ENCODE measurements at places on chromosomes 6 and 20.
A peak's percentile ranks its signal among the peaks of the same experiment; 100 is the strongest.

- no peak for DNase-seq
Observed at GRCh38 chr20:62489186-62489931, 13.6 kb upstream of the GATA5 start.

DNA sequence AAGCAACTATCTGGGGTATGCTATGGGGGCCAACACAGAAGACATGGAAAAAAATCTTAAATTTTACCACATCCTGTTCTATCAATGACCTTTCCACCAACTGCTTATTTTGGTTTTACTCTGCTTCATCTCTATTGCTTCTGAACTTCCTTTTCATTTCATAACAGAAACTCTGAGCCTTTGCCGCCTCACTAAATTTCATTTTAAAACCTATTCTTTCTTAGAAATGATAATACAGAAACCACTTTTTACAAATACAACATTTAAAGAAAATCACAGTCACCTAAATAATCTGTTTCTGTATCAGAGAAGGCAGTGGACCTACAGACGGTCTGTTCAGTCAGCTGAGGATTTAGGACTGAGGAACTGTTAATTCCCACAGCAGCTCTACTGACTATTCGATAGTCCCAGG is 117.5 kb downstream of the KCNQ5 start:
- DNase-seq, result no peak

GRCh38 chr20:50900261-50900660 is 31.0 kb downstream of the ADNP start:
- no peak for DNase-seq

DNA sequence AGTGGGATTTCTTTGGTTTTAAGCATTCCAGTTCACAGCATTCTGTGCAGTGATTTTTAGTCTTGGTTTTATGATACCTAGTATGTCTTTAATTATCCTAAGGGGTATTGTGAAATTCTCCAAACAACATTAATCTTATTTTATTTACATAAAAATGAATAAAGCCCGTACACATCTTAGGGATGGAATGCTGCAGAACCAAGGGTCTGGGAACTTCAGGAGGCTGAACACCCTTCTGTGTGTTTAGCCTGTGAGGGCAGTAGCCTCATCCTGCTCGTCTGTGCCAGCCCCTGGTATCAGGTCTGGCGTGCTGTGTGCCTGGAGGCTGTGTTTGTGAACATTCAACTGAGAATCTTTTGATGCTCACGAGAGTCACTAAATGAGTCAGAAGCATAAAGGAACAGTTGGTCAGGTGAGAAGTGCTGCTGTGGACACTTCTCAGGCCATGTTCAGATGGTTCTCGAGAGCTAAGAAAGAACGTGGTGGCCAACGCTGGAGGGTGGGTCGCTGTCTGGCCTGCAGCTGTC is 25.2 kb upstream of the C20orf204 start:
- peak; percentile 73 for DNase-seq

DNA sequence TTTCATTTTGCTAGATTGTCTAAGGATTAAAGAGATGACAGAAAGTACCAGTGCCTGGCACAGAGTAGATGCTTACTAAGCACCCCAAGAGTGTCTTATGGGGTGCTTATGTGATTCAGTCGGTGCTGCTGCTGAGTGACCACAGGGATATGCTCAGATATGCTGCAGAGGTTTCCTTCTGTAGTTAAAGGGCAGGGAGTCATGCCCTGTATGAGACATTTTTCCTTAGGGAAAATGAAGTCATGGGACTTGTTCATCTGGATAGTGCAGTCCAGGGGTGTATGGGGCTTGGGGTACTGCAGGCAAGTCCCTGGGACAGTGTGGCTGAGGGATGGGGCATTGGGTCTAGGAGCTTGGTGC is 25.1 kb downstream of the TOX2 start:
- DNase-seq, result peak; percentile 77

DNA sequence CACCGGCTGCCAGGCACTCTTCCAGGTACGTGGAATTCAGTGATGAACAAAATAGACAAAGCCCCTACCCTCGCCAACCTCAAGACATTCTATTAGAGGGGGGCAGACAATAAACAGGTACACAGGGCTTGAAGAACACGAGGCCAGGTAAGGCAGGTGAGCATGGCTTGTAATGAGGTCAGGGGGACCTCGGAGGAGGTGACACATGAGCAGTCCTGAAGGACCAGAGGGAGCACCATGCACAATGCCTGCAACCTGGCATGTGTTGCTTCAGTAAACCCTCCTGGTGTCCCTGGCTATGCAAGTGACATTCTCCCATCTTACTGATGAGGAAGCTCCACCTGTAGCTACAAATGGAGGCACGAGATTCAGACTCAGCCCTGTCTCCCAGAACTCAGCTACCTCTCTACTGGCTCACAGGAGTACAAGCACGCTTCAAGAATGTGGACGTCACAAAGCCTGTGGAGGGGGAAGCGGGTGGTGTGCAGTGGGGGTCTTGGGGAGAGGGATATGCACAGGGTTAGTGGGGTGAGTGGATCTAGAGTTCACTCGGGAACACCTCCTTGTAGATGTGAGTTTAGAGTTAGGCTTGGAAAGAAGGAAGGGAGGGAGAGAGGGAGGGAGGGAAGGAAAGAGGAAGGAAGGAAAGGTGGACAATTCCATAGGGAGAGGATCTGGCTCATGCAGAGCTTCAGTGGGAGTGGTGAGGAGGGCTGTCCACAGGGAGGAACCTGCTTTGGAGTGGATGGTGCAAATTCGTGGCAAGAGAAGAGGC is 7.6 kb upstream of the MAPK13 start:
- DNase-seq, result no peak

DNA sequence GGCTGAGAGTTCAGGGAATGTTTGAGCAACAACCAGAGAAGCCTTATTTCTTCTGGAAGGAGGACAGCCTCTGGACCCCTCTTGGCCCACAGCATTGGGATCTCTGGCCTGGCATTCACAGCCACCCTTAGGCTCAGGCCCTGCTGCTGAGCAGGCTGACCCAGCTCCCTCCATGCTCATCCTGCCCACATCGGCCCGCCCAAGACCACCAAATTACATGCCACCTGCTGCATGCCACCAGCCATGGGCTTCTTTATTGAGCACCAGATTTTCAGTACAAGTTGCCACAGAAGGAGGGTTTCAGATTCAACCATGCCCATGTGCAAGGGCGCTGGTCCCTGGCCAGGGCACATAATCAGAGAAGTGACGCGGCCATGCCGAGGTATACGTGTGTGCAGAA is 32.2 kb downstream of the ADA start:
- DNase-seq, result no peak

- no peak for DNase-seq
Observed at GRCh38 chr20:60036346-60036745, 78.1 kb downstream of the CDH26 start.

GRCh38 chr20:219290-220115 is 7.6 kb upstream of the DEFB129 start:
- peak; percentile 20 for DNase-seq

GRCh38 chr20:40945754-40946450 is 82.7 kb upstream of the TOP1 start:
- peak; percentile 55 for DNase-seq

DNA sequence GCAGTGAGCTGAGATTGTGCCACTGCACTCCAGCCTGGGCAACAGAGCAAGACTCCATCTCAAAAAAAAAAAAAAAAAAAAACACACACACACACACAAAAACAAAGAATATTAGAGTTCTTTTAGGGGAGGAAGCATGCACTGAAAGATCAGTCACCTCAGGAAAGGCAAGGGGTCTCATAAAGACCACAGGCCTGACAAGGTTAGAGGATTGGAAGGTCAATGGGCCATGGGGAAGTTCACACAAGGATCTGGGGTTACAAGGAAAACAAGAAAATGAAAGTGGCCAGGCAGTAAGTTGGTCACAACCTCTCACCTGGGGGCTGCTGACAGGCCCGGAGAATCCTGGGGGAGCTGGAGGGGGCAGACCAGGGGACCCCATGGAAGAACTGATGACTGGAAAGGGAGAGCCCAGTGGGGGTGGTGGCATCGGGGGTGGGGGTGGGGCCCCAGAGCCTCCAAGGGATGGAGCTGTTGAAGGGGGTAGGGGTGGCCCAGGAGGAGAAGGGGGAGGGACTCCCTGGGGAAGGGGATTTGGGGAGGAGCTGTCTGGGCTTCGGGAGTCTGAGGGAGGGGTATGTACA is 1.5 kb downstream of the RXRB start:
- DNase-seq, result no peak

GRCh38 chr6:55937951-55938690 is 62.7 kb upstream of the BMP5 start:
- DNase-seq, result no peak

DNA sequence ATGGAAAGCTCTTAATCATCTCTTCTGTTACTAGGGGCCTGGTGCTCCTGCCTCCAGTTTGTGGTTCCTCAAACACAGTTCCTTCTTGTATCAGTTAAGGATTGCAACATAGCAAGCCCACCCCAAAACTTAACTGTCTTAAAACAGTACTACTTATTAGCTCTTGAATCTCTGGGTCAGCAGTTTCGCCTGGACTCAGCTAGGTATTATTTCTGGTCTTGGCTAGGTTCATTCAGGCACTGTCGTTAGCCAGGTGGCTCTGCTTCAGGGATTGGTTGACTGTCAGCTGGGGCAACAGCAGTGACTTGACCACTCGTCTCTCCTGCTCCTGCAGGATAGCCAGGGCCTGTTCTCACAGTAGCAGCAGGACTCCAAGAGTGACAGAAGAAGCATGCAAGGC is 30.0 kb upstream of the RALY start:
- DNase-seq, result no peak

- DNase-seq, result no peak
Observed at GRCh38 chr6:95410168-95410567, 167.2 kb upstream of the MANEA start.

- DNase-seq, result no peak
Observed at GRCh38 chr6:90645634-90646033, 58.8 kb upstream of the MAP3K7 start.

DNA sequence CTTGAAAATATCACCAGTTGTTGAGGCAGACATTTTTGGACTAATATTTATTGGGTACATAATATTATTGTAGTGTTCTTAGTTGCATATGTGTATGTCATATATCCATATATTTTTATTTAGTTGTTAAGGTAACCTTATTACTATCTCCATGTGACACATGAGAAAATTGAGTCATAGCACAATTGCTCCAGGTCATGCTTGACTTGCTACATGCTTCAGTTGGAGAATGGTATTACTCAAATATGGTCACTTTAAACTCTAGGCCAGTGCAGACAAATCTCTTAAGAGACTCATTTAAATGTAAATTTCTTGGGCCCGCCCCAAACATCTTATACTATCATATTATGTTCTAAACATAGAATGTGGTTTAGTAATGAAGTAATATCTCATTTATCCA is 246.1 kb downstream of the RIMS1 start:
- no peak for DNase-seq

- DNase-seq, result no peak
Observed at GRCh38 chr6:28208111-28208659, 16.9 kb upstream of the ZSCAN9 start.

GRCh38 chr6:152089992-152090391 is 282.5 kb downstream of the ESR1 start:
- peak; percentile 77 for DNase-seq

- no peak for DNase-seq
Observed at GRCh38 chr20:49741977-49742376, 28.3 kb upstream of the B4GALT5 start.

- no peak for DNase-seq
Observed at GRCh38 chr6:61886608-61887259, 399.3 kb downstream of the KHDRBS2 start.

DNA sequence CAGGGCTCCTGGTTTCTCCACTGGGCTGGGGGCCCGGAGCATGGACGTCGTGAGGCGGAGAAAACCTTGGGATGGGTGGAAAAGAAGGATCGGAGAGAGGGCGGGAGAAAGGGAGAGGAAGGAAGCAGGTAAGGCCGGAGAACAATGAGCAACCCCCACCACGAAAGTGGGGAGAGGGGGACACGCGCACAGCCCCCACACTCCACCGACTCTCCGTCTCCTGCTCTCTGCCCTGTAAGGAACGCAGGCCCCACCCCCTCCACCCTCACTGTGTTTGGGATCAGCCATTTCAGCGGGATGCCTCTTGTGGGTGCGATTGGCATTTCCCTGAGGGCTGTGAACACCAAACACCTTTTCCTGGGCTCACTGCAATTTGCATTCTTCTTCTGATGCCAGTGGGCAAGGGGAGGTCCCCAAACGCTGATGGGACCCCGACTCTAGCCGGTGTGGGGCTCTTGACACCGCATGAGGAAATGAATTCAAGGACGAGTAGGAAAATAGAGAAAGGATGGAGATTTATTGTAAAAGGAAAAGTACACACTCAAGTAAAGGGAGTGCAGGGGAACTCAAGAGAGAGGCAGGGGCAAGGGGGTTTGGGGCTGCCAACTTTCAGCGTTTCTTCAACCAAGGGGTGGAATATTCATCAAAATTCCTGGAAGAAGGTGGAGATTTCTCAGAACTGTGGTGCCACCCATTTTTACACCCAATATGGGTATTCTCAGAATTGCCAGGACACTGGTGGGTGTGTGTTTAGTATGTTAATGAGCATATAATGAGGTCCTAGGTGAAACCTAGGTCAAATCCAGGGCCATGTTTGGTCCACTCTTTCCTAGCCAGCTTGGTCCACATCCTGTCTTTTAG is 13.1 kb upstream of the RAET1L start:
- DNase-seq, result no peak

DNA sequence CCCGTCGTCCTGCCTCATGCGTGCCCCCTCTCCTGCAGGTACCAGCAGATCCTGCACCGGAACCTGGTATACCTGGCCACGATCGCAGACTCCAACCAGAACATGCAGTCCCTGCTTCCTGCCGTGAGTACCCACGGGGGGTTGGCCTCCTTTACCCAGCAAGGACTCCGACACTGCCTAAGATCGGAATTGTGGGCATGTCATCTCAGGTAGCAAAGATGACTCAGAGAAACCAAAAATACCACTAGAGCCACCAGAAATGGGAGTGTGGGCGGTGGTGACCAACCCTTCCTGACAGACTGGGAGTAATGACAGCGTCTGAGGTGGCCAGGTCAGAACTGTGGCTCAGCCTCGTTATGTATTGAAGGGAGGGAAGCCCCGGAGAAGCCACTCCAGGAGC is 16.3 kb downstream of the SS18L1 start:
- DNase-seq, result peak; percentile 49

- DNase-seq, result no peak
Observed at GRCh38 chr20:36989797-36990196, 38.3 kb upstream of the SAMHD1 start.

GRCh38 chr6:92159046-92159445 is 1260.3 kb downstream of the EPHA7 start:
- no peak for DNase-seq

- no peak for DNase-seq
Observed at GRCh38 chr6:117200067-117200466, 65.3 kb upstream of the VGLL2 start.

GRCh38 chr20:2652724-2653555 is 508 bp downstream of the NOP56 start:
- DNase-seq, result no peak
